Sciatic nerve (tissue), 2 donors: ENCODE measurements at places on chromosomes 3 and 15.

DNA sequence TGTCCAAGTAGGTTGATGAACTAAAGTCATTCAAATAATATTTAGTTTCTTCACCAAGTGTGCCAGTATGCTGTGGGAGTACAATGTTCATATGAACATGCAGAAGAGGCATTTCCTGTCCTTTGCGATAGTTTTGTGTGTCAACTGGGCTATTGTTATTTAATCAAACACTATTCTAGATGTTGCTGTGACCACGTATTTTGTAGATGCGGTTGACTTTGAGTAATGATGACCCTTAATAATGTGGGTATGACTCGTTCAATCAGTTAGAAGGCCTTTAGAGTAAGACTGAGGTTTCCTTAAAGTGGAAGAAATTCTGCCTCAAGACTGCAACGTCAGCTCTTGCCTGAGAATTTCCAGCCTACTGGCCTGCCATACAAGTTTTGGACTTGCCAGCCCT is 470.7 kb upstream of the CBLB start:
- no peak for DNase-seq

DNA sequence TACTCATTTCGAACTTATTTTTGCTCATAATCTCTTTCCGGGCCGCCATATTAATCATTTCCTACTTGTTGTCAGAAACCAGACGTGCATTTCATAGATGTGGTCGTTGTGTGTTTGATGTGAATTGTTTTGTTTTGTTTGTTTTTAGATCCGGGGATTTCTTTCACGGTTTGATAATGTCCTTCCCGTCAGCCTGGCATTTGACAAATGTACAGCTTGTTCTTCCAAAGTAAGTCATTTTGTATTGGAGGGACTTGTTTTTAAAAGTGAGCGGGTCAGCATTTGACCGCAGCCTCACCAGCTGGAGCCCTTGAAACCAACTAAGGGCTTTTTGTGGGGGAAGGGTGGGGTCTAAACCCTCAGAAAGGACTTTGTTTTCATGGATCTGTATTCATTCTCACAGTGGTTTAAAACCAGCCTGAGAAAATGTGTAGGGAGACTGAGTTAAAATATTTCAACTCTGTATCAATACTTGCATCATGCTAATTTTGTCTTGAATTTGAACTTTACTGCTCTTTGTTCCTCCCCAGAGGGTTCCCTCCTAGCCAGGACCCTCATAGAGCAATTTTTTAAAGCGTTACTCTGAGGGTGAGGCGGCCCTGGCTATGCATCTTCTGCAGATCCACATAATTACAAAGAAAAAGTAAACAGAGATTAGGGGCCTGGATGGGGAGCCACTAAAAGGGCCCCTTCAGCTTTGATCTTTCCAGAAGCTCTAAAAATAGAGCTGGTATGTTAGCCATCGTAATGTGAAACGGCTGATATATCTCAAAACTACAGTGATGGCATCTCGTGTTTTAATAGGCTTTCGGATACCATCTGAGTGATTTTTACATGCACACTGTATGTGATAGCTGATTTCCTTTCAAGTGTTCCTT is 107.9 kb downstream of the ATG7 start:
- no peak for DNase-seq

DNA sequence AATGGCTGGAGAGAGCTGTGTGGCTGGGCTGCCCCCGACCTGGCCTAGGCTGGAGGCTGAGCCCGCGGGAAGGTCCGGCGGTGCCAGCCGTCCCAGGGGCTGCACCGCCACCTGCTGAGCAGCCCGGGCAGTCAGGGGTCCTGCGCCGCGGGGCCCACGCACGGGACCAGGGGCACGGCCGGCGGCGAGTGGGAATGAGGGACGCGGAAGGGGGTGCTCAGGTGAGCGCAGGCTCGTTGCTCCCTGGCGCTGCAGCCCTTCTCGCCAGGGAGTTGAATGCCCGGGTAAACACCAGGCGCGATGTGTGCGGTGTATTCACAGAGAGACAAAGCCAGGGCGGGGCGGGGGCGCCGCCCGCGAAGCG is 666 bp upstream of the SEMA3F start:
- DNase-seq = no peak

GRCh38 chr15:43256341-43256740 is 10.4 kb downstream of the TGM5 start:
- no peak for DNase-seq

GRCh38 chr15:81752974-81753373 is 292.8 kb downstream of the MEX3B start:
- no peak for DNase-seq

DNA sequence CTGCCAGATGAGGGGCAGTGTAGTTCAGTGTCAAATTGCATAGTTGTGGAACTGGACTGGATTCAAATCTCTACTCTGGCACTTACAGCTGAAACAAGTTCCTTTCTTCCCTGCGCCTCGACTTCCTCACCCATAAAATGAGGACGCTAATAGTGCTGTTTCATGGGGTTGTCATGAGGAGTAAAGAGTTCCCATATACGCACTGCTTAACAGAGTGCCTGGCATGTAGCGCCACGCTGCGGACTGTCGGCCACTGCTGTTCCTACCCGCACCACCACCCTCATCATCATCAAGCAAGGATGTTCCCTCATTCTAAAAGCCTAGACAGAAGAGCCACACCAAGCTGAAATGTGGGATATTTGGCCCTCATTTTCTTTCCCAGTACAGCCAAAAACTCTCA is 91.9 kb downstream of the CHDH start:
- DNase-seq = no peak

DNA sequence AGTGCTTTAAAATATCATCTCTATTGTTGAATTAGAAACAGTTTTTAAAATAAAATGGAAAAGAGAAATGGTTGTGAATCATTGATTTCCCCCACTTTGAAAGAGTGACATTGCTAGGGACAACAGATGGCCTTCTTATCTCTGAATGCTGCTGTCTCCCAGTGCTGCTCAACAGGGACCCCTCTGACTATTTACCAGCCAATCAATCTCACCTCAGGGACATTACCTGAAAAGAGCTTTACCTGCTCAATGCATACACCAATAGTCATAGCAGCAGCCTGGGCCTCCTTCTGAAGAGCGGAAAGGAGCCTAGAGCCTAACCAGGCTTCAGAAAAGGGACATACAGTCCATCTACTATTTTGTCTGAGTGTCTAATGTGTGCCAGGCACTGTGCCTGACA is 162.8 kb downstream of the CGGBP1 start:
- no peak for DNase-seq

GRCh38 chr3:164550857-164551256 is 527.4 kb downstream of the SI start:
- no peak for DNase-seq

GRCh38 chr3:111594205-111594604 is 941 bp downstream of the ZBED2 start:
- no peak for DNase-seq

- no peak for DNase-seq
Measured at GRCh38 chr3:86930831-86931230, 60.1 kb downstream of the VGLL3 start.

- DNase-seq = no peak
Measured at GRCh38 chr3:72636969-72637597, 211.2 kb downstream of the SHQ1 start.

DNA sequence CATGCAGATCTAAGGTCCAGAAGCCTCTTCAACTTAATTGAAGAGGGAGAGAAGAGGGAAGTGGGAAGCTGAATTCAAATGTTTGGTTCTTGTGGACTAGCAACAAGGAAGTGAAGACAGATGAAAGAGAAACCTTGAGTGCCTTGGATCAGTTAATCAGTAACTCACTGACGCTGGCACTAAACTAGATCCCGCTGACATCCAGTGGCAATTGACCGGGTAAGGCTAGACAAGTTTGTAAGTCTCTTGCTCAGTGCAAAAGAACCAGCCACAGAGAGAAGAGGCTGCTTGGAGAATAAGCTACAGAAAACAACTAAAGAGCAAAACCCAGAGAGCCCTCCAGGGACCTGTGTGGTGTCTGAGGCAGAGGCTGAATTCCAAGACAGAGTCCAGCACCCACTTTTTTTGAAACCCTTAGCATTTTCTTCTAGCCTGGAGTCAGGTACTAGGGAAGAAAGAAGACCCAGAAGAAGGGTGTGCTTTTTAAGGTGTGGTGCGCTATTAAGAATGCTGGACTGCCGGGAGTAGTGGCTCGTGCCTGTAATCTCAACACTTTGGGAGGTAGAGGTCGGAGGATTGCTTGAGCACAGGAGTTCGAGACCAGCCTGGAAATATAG is 6.9 kb downstream of the PLCH1 start:
- no peak for DNase-seq

DNA sequence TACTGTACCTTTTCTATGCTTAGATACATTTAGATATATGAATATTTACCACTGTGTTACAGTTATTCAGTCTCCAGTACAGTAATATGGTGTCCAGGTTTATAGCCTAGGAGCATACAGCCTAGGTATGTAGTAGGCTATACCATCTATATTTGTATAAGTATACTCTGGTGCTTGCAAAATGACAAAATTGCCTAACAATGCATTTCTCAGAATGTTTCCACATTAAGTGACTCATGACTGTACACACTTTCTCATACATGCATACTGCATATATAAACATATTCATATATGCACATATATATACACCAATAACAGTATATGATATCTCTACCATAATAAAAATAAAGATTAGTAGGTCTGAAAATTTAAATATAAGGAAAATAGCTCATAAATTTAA is 169.3 kb downstream of the DPH6 start:
- DNase-seq = no peak
